Thoracic aorta (tissue), 2 donors: ENCODE measurements at places on chromosomes 1 and 21.

DNA sequence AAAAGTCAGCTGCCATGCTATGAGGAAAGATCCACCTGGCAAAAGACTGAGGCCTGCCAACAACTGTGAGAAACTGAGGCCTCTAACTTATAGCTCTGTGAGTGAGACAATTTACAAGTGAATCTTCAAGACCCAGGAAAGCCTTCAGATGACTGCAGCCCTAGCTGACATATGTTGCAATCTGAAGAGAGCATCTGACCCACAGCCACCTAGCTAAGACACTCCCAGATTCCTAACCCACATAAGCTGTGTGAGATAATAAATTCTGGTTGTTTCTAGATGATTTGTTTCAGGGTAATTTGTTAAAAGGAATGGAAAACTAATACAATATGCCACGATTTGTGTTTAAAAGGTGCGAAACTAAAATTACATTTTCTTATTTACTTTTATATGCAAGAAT is 55.1 kb downstream of the HFM1 start:
- DNase-seq, result no peak

DNA sequence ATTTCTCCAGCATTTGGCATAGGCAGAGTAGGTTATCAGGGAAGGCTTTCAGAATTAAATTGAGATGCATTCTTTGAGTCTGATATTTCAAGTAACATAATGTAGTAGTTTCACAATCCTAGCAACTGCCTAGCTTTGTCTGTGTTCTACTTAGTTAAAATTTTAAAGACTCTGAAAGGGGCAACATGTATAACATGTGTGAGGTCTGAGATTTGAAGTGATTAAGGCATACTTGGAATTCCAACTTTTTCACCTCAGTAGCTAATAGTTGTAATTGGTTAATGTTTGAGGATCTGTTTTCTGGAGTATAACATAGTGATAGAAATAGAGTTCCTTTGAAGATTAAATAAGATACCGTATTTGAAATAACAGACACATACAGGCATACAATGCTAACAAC is 335.2 kb upstream of the BEND5 start:
- no peak for DNase-seq

- no peak for DNase-seq
Observed at GRCh38 chr1:114207635-114208034, 54.0 kb upstream of the SYT6 start.

DNA sequence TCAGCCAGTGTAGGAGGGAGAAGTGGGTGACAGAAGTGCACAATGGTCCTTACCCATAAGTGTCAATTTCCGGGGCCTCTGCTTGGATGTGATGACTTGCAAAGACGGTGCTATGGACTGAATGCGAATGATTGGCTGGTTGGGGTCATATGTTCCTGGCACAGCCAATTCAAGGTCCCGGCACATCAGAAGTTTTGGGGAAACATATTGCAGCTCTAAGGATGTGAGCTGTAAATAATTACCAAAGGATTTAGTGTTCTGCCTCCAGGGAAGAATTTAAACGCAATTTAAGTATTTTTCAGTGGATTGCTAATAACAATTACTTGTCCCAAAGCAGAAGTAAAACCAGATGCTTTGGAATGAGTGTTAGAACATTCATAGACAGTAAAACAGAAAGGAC is 26.9 kb upstream of the EXOSC10 start:
- DNase-seq, result no peak

- DNase-seq, result no peak
Observed at GRCh38 chr1:90579212-90579802, 137.8 kb downstream of the BARHL2 start.

- no peak for DNase-seq
Observed at GRCh38 chr1:62955666-62956065, 171.7 kb downstream of the ATG4C start.

- no peak for DNase-seq
Observed at GRCh38 chr1:185561629-185562028, 172.6 kb upstream of the HMCN1 start.

GRCh38 chr1:217617126-217617525 is 13.8 kb downstream of the GPATCH2 start:
- no peak for DNase-seq

- no peak for DNase-seq
Observed at GRCh38 chr1:30263888-30264671, 459.3 kb downstream of the MATN1 start.

DNA sequence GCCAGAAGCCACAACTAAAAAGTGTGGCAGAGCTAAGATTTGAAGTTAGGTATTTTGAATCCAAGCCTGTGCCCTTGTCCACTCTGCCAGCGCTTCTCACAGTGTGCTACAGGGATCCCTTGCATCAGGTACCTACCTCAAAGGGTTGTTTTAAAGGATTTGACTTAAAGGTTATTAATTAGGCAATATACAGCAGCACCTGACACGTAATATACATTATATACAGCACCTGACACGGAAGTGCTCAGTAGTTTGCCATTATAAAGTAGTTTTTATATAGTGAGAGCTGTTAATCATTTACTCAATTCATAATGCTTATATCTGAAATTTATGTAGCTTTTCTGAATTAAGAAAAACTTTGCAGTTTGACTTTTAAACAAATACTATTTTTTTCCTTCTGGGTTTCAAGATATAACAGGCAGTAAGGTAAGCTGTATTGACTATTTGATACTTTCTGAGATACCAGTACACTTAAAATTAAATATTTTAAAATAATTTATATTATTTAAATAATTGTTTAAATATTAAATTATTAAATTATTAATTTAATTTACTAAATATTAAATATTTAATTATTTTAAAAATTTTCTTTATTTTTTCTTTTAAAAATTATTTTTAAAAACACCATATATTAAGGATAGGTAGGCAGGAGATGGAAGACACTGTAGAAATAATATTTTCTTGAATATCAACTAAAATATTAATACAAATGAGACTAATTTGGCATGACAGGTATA is 33.3 kb downstream of the TSNAX start:
- no peak for DNase-seq

GRCh38 chr1:100631015-100631551 is 88.5 kb upstream of the VCAM1 start:
- no peak for DNase-seq
